ENCODE measurements at places on chromosomes 7 and 10.
A peak's percentile ranks its signal among the peaks of the same experiment; 100 is the strongest.

- DNase-seq: no peak
Measured at GRCh38 chr10:131266936-131267813, 44.3 kb downstream of the TCERG1L start.

DNA sequence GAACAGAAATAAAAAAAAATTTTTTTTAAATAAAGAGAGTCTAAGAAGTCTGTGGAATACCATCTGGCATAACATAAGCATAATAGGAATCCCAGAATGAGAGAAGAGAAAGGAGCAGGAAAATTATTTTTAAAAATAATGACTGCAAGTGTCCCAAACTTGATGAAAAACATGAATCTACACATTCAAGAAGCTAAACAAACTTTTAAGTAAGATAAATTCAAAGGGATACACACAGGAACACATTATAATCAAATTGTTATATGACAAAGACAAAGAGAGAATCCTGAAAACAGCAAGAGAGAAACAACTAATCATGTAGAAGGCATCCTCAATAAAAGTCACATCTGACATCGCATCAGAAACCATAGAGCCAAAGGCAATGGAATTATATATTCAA lies 30.9 kb downstream of the SMURF1 start:
- DNase-seq: no peak

- DNase-seq: no peak
Measured at GRCh38 chr10:66795866-66796265, 130.0 kb upstream of the LRRTM3 start.

DNA sequence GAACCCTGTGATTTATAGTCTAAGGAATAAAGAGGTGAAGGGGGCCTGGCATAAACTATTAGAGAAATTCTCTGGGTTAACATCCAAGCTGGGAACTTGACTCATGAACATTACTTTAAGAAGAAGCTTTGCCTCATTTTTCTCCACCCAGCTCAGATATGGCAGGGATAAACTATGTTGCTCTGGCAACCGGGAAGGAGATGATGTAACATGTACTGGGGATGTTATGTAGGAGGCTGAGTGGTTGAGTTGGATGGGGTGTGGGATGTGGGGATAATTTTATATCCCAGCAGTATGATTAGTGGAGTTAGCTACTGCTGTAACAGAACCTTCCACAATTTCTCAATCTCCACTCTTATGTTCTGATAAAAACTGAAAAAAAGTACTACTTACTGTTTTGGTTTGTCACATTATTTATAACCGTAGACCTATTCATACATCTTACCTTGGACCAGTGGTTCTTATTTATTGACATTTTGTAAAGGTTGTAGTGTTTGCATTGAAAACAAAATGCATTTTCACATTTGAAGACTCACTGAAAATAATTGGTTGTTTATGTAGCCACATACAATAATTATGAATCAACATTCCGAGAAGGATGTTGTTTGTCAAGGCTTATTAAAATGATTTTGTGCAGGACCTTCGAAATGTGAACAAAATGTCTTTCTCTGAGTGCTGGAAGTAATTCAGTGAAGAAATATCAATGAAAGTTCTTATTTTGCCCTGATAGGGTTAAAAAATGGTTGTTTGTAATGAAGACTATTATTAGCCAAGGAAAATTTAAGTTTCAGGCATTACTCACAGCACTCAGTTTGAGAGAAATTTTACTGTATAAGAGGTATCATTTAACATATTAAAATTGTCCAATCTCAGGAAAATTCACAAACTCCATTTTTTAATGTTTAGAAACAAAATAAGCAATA lies 1.3 kb downstream of the OR2F2 start:
- DNase-seq: no peak

- DNase-seq: no peak
Measured at GRCh38 chr10:71842422-71842821, 8.6 kb downstream of the PSAP start.

DNA sequence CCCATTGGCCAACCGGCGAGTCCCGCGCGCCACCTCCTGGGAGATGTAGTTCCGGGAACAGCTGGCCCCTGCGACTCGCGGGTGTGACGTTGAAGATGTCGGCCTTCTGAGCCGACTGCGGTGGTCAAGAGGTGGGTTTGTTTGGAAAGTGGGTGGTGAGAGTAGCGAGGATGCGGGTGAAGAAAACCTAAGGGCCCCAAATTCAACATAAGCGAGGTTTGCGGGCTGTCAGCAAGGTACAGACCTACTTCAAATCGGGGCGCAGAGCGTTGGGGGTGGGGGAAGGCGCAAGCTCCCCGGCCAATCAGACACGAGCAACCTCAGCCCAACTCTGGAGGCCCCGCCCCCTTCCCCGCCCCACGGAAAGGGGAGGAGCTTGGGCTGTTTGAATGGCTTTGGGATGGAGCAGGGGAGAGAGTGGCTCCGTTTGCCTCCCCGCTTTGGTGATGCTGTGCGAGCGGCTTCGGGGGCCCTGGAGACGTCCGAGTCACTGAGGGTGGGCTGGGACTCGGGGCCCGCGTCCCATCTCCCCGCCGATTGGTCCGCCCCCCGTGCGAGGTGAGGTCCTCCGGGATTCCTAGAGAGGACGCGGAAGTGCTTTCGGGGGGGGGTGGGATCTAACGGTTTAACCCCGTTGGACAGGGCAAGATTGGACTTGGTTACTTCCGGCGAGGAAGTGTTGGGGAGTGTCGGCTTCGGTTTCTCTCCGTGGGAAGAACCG lies at the start of gene ZKSCAN5:
Gene ZKSCAN5, plus strand, starts transcription at position 60 of the 721 bp plus-strand sequence. CDS start 1,383 bp downstream, outside the sequence.
- peak; percentile 95 for DNase-seq

DNA sequence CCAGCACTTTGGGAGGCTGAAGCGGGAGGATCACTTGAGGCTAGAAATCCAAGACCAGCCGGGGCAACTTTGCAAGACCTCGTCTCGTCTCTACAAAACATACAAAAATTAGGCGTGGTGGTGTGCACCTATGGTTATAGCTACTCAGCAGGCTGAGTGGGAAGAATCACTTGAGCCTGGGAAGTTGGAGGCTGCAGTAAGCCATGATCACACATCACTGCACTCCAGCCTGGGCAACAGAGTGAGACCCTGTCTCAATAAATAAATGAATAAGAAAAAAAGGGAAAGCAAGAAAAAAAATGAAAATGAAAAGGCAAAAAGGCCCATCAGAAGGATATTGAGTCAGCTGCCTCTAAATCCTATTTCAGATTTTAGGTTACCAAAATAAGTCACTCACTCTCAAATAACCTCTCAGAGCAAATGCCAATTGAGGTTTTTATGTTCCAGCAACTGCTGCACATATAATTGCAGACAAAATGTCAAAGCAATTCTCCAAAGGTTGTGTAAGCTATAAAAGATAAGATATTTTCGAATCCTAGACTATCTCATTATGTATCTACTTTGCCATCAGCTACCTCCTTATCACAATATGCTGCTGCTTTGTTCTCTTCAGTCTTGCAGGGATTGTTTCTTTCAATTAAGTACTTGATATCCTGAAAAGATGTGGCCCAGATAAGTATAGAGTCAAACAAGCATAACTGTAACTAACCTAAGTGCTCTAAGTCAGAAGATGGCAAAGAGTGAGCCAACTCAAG lies 4.7 kb downstream of the BAZ1B start:
- no peak for DNase-seq
